Activated CD4-positive, alpha-beta T cell treated with anti-CD3 and anti-CD28 coated beads for 1 hour (primary cell): ENCODE measurements at places on chromosomes 11 and 22.

DNA sequence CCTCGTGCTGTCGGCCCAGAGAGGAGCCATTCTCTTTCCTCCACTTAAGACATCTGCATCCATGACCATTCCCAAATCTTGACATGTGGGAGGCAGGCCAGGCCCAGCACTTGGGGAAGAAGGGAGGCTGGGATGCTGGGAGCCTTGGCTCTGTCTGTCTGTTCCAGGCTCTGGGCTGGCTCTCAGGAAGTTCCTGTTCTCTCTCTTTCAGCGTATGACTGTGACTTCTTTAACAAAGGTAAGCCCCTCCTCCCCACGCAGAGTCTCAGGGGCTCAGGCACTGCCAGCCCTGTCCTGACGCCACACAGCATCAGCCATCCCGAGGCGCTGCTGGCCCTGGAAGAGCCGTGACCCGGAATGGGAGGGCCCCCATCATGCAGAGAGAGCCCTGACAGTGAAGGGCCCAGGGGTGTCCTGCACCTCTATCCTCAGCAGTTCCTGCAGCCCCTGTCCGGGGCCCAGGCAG lies 52.4 kb downstream of the OTOG start:
- DNase-seq: no peak

DNA sequence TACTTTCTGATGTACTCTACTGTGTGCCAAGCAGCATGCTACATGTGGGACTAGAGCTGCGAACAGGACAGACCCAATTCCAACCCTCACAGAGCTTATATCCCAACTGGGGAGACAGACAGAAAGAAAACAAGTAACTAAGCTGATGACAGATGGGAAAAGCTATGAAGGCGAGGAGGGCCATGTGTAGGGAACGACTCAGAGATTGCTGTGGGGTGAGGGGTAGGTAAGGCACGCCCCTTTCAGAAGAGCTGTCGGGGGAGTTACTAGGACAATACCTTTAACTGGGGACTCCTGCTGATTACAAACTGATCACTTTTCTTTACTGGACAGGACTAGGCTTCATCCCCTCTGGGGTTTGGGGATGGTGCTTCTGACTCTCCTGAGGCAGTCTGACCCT lies 48.9 kb downstream of the ST3GAL4 start:
- DNase-seq: no peak

GRCh38 chr11:81963018-81963417 lies 770.6 kb downstream of the FAM181B start:
- DNase-seq: no peak

DNA sequence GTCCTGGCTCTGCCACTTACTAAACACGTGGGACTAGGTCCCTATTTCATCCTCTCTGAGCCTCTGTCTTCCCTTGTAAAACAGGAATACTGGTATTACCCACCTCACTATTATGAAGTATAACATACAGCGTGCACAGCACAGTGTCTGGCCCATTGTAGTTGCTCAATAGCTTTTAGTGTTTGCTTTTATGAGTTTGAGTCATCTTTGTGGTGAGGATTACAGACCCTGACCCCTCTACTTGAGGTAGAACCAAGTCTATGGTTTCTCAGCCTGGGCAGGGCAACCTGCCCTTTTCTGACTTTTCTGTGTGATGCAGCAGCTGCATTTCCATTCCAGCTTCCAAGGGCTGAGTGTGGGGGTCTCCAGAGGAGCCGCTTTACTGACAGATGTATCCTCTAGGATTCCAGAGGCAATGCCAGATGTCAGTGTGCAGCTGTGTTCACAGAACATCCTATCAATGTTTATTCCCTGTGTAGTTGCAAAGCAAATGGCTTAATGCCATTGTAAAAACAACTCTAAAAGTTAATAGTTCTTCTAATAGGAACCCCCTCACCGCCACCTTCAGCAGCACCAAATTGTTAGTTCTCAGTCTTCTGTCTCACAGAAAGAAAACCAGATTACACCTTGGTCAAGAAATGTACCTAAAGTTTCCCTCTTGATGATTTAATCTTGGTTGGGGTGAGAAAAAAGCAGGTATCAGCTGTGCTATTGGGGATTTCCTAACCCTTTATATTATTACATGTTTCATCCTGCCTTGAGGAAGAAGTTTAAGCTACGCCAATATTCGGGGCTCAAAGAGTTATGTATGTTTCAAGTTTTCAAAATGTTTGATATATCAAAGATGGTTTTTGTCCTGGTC lies 16.8 kb downstream of the PRR5L start:
- DNase-seq: no peak

GRCh38 chr11:64514590-64514989 lies 76.4 kb upstream of the SLC22A12 start:
- no peak for DNase-seq

GRCh38 chr11:115194802-115195110 lies 309.5 kb downstream of the CADM1 start:
- no peak for DNase-seq

DNA sequence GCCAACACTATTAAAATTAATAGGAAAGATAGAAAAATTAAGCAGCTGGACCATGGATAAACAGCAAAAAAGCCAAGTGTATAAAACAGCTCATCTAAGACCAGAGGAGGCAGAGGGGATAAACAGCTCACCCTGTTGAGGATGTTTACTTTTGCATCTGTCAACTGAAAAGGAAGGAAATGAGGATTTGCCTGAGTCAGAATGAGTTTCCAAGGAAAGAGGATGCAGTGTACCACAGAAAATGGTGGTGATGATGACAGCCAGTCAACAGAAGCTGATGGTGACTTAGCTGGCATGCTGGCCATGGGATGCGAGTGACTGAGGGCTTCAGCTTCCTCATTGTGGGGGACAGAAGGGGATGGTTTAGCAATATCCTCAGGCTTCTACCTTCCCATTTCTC lies 183.5 kb downstream of the KIRREL3 start:
- no peak for DNase-seq

GRCh38 chr22:41436322-41437113 lies 10.1 kb downstream of the TOB2 start:
- DNase-seq: no peak

- DNase-seq: no peak
These were observed 50.9 kb upstream of the NFRKB start for GRCh38 chr11:129946256-129946655.

- DNase-seq: no peak
These were observed 47.0 kb upstream of the CCDC89 start for GRCh38 chr11:85732965-85733364.

DNA sequence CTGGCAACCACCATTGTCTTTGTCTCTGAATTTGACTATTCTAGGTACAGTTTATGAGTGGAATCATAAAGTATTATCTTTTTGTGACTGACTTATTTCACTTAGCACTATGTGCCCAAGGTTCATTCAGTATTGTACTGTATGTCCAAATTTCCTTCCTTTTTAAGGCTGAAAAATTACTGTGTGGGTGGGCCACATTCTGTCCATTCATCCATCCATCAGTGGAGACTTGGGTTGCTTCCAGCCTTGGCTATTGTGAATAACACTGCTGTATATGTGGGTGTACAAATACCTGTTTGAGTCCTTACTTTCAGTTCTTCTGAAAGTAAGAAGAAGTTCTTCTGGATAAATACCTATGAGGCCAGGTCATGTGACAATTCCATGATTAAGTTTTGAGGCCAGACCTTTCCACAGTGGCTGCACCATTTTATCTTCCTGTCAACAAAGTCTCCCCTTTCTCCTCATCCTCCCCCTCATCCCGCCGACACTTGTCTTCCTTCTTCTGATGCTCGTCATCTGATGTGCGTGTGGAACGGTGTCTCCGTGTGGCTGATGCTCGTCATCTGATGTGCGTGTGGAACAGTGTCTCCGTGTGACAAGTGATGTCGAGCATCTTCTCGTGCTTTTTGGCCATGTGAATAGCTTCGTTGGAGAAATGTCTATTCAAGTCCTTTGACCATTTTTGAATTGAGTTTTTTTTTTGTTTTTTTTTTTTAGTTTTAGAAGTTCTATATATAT lies 49.5 kb downstream of the SBF1 start:
- DNase-seq: no peak

GRCh38 chr11:69745201-69745600 lies 29.9 kb downstream of the FGF4 start:
- DNase-seq: no peak

GRCh38 chr11:118319337-118319707 lies 14.8 kb downstream of the CD3E start:
- DNase-seq: no peak

DNA sequence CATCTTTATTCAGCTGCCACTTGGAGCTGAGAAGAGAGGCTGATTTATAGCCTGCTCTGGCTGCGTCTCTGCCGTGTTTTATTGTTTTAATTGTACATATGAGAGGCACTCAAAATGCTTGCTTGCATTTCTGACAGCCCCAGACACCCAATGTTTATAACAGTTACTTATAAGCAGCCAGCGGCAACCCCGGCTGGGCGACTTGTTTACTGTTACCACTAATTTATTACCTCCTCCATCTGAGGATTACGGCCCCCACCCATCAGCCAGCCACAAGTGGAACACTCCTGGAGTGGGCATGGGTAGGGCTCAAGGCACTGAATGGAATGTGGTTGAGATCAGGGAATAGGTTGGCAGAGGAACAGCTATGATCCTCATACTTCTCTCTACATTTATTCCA lies 61.2 kb downstream of the CLPB start:
- DNase-seq: no peak

DNA sequence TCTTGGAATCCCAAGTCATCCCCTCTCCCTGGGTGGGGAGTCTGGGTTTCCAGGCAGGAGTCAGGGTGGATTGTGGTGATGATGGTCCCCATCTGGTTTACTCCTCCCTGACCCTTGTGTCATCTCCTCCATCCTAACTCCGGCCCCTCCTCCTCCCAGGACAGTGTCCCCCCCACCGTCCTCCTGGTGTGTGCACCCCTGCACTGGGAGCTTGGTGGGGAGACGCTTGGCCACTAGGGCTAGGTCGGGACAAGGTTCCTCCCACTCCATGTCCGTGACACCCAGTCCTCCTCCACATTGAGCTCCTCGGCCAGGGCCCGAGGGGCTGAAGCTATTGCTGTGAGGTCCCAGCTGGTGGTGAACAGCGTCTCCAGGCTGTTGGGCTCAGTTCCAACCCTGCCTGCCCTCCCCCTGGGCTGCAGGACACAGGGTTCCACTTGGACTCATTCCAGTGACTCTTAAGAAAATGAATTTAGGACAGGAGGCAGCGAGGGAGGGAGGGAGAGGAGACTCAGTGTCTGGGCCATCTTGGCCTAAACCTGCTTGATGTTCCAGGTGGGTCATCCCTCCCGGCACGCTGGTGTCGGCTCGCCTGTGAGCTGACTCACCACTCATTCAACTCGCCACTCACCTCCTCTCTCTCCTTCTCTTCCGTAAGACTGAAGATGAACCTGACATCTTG lies 433.2 kb downstream of the TBC1D22A start:
- DNase-seq: peak; percentile 1

DNA sequence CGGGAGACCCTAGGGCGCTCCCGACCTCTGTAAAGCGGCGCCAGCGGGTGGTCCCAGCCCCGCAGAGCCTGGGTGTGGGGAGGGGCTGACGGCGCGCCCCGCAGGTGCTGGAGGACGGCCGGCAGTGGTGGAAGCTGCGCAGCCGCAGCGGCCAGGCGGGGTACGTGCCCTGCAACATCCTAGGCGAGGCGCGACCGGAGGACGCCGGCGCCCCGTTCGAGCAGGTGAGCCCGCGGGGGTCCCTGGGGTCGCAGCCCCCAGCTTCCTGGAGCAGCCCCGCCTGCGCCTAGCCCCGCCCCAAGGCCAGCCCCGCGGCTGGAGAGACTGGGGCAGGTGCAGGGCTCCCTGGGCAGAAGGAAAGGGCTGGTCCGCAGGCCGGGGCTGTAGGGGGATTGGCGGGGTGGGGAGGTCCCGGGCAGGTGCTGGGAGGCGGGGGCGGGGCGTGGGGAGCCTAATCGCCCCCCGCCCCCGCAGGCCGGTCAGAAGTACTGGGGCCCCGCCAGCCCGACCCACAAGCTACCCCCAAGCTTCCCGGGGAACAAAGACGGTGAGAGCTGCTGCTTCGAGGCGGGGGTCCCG lies 19.7 kb downstream of the EPS8L2 start:
- DNase-seq: no peak

DNA sequence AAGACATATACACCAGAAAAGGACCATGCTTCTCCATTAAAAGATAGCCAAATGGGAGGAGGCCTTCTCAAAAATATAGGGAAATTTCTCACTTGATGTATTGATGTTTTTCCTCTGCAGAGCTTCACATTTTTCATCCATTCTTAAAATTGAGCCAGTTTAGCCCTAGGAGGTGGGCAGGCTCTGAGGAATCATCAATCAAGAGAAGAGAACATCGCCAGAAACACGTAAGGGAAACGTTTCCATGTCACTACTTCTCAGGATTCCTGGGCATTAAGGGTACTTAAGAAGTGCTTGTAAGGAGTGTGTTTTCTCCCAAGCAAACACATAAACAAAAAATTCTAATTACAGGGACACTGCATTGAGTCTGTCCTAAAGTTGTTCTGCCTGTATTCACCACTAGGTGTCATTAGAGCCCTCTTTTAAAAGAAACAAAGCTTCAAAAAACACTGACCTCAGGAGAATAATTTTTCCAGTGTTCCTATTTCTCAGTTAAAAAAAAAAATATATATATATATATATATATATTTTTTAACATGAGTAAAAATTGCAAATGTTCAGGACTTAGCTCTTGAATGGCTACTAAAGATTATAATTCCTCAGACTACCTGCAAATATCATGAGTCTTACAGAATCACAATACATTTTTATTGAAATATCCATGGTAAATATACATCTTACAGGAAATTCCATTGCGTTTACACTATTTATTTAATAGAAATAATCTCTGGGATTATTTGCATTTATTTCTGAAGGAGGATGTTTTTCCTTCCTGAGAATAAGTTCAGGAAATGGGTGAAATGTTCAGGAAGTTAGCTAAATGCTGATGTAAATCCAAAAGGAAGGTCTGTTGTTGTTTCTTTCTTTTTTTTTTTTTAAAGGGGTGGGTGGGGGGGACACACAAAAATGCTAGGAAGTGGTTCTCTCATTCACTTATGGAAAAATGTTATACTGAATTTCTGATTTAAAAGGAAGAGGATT lies 16.0 kb downstream of the FZD4 start:
- DNase-seq: no peak

- DNase-seq: no peak
These were observed 60.4 kb downstream of the LARGE2 start for GRCh38 chr11:45982656-45983470.

- DNase-seq: no peak
These were observed 21.9 kb upstream of the NXPE4 start for GRCh38 chr11:114617157-114618124.

DNA sequence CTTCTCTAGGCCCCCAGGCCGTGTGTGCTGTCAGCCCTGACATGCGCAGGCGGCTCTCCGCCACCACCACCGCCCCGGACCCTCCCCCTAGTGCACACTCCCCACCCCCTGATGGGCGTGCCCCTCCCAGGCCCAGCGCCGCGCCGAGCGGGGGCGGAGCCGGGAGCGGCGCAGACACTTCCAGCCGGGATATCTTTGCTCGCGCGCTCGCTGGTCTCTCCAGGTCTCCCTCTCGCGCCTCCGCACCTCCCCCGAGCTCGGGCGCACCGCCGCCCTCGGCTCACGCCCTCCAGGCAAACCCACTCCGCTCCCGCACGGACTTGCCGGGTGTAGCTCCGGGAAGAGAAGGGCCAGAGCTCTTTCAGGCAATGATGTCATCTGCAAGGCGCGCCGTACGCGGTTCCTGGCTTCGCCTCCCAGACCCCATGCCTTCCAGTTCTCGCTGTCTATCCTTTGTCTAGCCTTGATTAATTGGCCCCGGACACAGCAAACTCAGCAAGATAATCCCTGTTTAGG lies at the start of gene SCN3B:
SCN3B (minus strand) TSS at position 59 of the 516 bp plus-strand sequence. CDS start 823 bp downstream, outside the sequence.
- DNase-seq: no peak
